ENCODE measurements at places on chromosomes 1 and 21.

DNA sequence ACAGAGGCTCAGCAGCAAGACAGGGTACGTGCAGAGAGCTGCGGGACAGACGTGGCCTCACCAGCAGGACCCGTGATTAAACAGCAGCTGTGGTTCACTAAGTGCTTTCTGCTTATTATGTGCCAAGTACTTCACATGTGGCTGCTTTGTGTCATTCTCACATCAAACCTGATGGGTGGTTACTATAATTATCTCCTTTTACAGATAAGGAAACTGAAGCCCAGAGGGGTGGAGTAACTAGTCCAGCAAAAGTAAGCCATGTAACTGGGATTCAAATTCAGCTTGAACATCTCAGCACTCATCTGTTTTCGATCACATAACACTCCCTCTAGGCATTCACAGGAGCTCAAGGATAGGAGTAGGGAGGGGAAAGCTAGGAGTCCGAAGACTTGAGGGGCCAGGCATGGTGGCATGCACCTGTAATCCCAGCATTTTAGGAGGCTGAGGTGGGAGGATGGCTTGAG is 50.8 kb upstream of the CLIC4 start:
- peak; percentile 35 for DNase-seq

DNA sequence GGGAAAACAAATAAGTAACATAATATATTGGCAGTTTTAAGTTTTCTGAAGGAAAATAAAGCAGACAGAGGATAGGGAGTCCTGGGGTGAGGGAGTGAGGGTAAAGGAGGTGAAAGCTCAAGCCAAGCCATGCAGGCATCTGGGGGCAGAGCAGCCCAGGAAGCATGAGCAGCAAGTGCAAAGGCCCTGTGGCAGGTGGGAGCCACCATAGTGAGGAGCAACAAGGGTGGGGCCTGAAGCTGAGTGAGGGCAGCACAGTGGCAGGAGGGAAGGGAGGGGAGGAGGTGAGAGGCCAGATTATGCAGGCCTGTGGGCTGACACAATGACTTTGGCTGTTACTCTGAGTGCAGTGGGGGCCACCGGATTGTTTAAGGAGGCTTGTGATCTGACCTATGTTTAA is 138.8 kb upstream of the TNR start:
- no peak for DNase-seq

GRCh38 chr1:212749821-212750535 is 41.6 kb downstream of the NSL1 start:
- peak; percentile 66 for DNase-seq

DNA sequence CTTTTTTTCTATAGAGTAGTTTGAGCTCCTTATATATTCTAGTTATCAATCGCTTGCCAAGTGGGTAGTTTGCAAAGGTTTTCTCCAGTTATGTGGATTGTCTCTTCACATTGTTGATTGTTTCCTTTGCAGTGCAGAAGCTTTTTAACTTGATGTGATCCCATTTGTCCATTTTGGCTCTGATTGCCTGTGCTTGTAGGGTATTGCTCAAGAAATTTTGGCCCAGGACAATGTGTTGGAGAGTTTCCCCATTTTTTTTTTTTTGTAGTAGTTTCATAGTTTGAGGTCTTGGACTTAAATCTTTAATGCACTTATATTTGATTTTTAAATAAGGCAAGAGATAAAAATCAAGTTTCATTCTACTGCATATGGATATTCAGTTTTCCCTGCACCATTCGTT is 774.8 kb upstream of the ADAMTS5 start:
- DNase-seq: no peak

GRCh38 chr1:44151332-44151731 is 9.9 kb upstream of the KLF18 start:
- DNase-seq: no peak

GRCh38 chr1:39129514-39129913 is 75.0 kb upstream of the MACF1 start:
- peak; percentile 10 for DNase-seq

GRCh38 chr1:182215764-182216163 is 154.3 kb upstream of the ZNF648 start:
- DNase-seq: no peak

DNA sequence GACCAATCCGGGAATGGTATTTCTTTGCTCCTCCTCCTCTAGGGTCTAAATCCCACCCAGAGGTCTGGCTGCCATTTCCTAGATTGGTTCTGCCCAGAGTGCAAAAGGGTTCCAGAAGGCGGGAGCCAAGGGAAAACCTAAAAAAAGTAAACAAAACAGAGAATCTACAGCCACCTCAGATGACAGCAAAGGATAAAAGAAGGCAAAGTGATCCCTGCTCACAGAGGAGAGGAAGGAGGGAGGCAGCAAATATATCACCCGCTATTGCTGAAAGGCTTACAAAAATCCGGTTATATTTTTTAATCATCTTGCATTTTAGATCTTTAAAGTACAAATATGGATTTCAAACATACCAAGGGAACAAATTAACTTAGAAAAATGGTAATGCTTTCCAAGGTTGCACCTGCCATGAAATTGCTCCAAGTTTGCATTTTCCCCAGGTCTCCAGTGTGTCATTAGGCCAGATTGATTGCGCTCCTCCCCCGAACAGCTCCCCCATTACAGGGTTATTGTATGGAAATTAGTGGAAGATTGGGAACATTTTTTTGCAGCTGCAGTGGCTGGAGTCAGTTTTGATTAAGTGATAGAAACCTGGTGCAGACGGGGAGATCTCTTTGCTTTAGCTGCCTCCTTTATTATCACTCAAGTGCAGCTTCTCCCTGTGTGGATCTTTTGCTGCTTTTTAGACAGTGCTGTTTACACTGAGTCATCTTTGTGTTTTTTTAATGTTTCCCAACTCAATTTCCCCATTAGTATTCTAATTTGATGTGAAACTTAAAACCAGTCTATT is 280.5 kb upstream of the CAMK1G start:
- DNase-seq: no peak

DNA sequence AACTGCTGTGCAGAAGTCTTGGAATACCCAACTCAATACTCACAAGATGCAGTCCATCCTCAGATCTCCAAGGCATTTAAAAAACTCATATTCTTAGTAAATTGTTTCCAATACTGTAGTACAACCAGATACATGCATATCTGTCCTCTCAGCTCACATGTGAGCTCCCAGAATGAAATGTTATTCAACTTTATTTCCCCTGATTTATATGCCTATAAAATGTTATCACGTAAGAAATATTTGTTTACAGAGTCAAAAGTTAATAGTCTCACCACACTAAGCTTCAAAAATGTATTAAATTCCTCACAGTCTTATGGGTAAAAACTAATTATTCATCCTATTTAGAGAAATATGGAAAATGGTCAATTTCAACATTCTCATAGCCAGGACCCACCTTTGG is 56.6 kb downstream of the LTN1 start:
- no peak for DNase-seq

GRCh38 chr1:8866792-8867415 is 11.6 kb downstream of the ENO1 start:
- DNase-seq: no peak

- DNase-seq: no peak
Measured at GRCh38 chr21:45874716-45875415, 106.7 kb upstream of the COL6A1 start.

DNA sequence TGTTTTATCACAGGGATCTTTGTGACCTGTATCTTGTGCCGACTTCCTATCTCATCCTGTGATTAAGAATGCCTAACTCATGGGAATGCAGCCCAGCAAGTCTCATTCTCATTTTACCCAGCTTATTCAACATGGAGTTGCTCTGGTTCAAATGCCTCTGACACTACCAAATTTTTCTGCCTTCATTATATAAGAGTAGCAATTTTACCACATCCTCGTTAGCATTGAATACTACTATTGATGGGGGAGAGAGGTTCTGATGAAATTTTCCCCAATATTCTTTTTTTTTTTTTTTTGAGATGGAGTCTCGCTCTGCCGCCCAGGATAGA is 44.5 kb upstream of the PPIH start:
- no peak for DNase-seq

- no peak for DNase-seq
Measured at GRCh38 chr1:5938101-5938646, 54.1 kb downstream of the NPHP4 start.
